ENCODE measurements at places on chromosomes 5 and 9. TPM values are rescaled to one million over a fixed set of nuclear protein-coding genes. Genes with fewer than 3 reads are reported as not detected.

The EIF4E1B gene
- not detected for total RNA-seq

The PAIP1 gene
- total RNA-seq: 107 TPM

The C9orf43 gene
- 0.48 TPM for total RNA-seq

The HMCN2 gene
- total RNA-seq: not detected

The CER1 gene
- not detected for total RNA-seq

The LECT2 gene
- not detected for total RNA-seq

- DNase-seq: no peak
Measured at GRCh38 chr5:54608423-54609085, 91.0 kb downstream of the SNX18 start.

GRCh38 chr5:100520348-100520747 lies 14.8 kb upstream of the FAM174A start:
- DNase-seq: no peak

GRCh38 chr9:13823026-13823425 lies 490.9 kb downstream of the NFIB start:
- no peak for DNase-seq

- DNase-seq: no peak
Measured at GRCh38 chr9:107112707-107113243, 170.3 kb upstream of the RAD23B start.

GRCh38 chr5:68261169-68261568 lies 45.6 kb downstream of the PIK3R1 start:
- no peak for DNase-seq

- no peak for DNase-seq
Measured at GRCh38 chr5:130545291-130545690, 619.8 kb downstream of the HINT1 start.
